GM04503 (cell line): ENCODE measurements at places on chromosomes 7 and 10.

GRCh38 chr7:39153113-39153512, 175.4 kb downstream of the POU6F2 start:
- no peak for DNase-seq

DNA sequence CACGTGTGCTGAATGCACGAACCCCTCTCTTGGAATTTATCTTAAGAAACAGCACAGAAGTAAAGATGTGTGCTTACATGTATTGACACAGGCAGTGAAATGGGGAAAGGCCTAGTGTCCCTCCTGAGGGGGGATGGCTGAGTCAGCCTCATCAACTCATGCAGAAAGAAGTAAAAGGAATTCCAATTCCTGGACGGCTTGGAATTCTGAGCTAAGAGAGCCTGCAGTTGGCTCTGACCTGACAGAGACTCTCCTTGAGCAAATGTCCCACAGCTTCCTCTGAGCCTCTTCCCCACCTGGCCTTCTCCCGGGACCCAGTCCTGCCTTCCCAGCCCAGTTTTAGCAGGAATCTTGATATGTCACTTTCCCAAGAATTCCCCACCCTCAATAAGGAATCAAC, 542.4 kb upstream of the ADARB2 start:
- no peak for DNase-seq

DNA sequence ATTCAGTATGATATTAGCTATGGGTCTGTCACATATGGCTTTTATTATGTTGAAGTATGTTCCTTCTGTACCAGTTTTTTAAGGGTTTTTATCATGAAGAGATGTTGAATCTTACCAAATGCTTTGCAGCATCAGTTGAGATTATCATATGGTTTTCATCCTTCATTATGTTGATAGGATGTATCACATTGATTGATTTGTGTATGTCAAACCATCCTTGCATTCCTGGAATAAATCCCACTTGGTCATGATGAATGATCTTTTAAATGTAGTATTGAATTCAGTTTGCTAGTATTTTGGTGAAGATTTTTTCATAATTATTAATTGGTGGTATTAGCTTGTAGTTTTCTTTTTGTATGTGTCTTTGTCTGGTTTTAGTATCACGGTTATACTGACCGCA, 185.9 kb downstream of the MBL2 start:
- DNase-seq = no peak

DNA sequence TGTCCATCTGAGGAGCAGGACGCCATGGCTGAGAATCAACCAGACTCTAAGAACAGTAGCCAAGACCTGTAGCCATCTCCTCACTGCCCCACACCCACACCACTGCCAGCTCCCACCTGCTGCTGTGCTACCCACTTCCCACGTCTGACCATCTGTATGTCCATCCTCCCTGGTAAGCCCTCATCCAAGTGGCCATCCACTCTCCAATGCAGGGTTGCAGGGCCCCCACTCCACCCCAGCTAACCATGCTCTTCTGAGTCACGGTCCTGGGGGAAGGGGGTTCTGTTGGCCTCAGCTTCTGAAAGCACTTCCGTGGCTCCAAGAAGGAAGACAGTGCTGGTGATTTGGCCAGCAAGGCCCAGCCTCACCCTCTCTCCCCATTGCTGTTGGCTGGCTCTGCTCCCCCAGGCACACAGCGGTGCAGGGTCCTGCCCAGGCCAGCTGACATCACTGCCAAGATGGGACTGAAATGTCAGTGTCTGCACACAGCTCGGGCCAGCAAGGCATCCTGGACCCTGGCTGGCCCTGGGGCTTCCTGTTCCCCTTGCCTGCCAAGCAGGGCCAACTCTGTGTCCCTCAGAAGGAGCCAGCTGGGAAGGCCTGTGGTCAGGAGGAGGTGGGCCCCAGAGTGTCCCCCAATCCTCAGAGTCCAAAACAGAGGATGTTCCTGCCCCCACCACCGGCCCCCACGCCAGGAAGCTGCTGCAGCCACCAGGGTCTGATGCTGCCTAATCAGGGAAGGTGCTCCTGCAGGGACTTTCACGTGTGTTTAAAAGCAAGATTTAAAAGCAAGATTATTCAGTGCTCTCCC, 17.5 kb downstream of the RASGEF1A start:
- DNase-seq = no peak

DNA sequence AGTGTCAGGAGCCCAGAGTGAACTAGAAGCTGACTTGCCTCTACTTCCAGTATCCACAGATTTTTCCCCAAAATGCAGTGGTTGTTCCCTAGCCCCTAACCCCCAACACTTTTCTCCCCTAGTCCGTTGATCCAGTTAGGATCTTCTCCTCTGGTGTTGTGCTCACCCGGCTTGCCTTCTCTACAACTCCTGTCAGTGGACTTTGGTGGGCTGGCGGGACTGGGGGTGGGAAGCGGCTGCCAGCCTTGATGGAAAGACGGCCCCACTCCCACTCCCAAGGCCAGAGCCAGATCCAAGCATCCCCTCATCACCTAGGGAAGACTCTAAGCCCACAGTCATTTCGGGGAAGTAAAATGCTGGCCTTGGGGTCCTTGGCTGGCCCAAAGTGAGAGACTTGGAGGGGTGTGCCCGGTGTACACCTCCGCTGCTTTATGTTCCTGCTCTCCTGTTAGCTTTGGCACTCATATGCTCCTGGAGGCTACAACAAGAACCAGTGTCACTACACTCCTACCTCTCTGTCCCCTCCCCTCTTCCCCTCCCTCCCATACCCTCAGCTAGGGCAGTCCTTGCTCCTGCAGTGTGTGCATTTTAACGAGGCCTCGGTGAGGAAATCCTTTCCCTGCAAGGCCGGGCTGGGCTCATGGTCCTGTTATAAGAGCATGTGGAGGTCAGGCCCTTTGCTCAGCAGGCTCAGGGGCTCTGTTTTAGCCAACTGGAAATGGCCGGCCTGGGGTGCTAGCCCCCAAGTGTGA, 930 bp upstream of the HOXA10 start:
- no peak for DNase-seq

GRCh38 chr7:29091715-29092114, 54.6 kb downstream of the CPVL start:
- no peak for DNase-seq

DNA sequence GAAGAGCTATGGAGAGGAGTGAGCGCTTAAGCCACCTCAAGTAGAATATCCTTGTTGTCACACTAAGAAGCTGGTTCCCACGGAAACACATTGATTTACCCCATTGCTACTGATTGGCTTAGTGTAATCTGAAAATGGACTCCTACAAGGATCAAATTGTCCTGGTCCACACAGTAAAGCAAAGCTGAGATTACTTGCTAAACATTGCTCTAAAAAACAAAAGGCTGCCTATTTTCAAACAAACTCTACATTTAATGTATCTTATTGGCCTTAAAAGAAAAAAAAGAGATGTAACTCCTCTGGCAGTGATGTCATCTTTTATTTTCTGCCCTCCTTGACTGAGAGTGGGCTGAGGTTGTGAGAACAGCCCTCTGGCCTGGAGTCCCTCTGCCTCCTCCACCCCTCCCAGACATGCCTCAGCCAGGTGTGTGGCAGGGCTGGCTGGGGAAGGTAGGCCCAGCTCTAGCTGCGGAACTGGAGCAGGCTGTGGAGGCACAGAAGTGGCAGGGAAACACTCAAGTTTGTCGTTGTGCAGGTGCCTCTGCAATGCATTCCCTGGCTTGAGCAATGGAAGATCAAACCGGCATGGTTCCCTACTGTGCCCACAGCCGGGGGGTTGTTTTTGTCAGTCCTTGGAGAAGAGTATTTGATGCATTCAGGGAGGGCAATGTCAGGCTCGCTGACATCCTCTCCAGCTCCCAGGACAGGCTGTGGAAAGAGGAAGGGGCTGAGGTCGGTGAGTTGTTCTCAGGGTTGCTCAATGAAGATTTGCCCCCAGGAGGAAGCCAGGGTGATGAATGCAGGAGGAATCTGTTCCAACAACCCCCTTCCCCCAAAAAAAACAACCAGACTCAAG, 9.1 kb downstream of the KLF6 start:
- DNase-seq = no peak

DNA sequence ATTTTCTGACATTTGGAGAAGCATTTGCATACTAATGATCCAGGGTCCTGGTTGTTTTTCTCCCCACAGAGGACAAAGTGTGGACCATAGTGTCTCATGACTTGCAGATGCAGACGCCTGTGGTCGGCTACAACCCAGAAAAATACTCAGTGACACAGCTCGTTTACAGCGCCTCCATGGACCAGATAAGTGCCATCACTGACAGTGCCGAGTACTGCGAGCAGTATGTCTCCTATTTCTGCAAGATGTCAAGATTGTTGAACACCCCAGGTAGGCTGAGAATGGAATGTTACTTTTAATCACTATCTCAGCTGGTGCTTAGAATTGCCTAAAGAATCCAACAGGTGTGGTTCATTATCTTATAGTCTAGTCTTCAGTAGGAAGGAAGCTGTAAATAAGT, 951.5 kb upstream of the C7orf33 start:
- DNase-seq = no peak

DNA sequence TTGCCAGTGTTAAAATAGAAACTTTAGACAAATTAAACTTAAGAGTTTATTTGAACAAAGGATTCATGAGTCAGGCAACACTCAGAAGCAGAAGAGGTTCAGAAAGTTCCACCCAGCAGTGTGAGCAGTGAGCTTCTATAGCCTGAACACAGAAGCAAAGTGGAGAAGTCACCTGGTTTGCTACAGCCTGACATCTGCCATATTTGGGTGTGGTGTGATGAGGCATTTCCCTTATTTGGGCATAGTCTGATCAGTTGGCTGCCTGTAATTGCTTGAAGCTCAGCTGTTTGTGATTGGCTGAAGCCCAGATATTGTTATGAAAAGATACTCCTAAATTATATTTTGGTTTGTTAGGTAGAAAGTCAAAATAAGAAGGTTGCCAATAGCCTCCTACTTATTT, 39.1 kb downstream of the VWC2 start:
- no peak for DNase-seq

DNA sequence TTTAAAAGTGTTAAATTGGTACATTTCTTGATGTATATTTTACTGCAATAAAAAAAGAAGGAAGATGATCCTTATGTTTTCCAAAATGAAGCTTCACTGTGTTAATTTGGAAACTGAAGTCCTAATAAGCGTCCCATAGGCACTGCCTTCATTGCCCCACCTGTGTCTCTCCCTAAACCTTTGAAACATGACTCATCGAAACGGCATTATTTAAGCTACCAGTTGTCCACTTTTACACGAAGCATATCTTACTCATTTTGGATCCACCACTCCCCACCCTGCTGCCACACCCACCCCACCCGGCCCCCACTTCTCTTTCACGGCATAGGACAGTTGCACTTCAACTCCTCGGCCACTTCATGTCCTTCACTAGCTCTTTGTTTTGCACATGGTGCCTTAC, 85.5 kb downstream of the KIAA1549 start:
- no peak for DNase-seq

DNA sequence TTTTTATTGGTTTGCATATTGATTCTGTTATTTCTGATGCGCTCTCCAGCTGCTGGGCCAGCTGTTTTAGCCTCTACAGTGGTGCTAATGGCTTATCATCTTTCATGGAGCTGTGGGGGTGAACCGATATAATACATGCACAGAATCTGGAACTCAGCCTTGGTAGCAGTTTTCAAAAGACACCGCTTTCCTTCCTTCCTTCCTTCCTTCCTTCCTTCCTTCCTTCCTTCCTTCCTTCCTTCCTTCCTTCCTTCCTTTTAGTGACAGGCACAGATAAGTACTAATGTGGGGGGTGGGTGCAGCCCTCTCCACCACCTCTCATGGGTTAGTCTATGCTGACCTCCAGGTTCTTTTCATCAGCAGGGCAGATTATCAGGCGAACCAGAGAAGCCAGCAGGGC, 31.9 kb upstream of the C10orf53 start:
- DNase-seq = no peak
